Fibroblast of gingiva (primary cell): ENCODE measurements at places on chromosomes 3 and 15.

DNA sequence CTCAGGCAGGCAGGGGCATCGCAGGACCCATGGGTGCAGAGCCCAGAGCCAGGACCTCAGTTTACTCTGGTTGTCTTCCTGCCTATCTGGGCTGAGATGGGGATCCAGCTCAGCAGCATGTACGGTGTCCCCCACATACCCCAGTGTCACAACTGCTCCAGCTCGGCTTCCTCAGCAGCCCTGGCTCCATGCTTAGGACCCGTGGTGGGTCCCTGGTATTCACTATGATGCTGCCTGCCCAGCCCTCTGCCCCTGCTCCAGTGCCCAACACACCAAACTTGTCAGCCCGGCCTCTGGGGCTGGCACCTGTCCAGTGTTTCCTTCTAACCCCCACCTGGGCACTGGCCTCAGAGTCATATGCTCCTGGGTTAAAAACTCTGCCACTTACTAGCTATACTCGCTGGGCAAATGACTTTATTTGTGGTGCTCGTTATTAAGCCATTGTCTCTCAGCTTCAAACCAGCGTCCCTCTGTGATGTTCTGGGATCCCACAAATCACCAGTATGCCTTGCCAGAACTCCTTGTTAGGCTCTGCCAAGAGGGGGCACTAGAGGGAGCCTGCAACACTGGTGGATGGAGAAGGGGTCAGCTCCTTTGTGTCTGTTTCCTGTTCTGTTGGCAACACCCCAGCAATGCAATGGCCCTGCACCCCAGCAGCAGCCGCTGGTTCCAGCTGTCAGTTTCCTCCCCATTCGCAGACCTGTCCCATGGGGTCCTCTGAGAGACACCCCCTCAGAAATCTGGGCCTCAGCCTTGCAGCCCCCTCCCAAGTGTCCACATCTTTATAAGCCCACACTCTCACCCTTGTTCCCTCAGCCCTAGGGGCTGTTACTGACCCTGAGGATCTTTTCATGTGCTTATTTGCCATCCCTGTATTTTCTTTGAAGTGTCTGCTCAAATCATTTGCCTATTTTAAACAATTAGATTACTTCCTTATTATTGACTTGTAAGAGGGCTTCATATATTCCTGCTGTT is 24.1 kb upstream of the MRPS22 start:
- no peak for DNase-seq

DNA sequence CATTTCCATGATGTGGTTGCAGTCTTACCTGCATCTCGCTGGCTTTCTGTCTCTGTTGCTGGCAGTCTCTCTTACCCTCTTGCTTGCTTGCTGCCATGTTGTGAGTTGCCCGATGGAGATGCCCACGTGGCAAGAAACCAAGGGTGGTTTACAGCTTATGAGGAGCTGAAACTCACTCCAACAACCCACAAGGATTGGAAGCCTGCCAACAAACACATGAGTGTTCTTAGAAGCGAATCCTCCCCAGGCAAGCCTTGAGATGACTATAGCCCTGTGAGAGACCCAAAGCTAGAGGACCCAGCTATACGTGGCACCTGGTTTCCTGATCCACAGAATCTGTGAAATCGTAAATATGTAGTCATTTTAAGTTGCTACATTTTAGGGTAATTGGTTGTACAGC is 490.9 kb upstream of the ADAMTS9 start:
- DNase-seq, result no peak

GRCh38 chr15:31082771-31083369 is 18.7 kb downstream of the TRPM1 start:
- peak; percentile 23 for DNase-seq

GRCh38 chr3:49341996-49342395 is 2.1 kb upstream of the USP4 start:
- DNase-seq, result no peak
